ENCODE measurements at places on chromosomes 5 and 9. TPM values are rescaled to one million over a fixed set of nuclear protein-coding genes. Genes with fewer than 3 reads are reported as not detected.

GRCh38 chr5:91176288-91177016, 206.7 kb downstream of the ARRDC3 start:
- no peak for ATAC-seq

DNA sequence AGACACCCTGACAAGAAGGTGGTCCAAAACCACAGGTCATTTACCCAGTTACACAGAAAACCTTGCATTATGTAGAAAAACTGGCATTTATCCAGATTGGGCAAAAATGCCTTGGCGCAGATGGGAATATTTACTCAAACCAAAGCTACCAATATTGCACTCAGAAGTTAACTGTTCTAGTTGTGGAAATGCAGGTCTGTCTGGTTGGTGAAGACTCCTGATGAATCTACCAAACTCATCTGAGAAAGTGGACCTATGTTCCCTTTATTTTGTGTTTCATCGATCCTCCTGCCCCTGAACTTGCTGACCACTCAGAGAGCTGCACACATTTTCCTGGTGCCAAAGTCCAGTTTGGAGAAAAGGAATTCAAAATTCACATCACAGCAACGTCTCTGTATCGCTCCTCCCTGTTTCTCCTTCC, 85.2 kb upstream of the ALDH1A1 start:
- no peak for ATAC-seq

DNA sequence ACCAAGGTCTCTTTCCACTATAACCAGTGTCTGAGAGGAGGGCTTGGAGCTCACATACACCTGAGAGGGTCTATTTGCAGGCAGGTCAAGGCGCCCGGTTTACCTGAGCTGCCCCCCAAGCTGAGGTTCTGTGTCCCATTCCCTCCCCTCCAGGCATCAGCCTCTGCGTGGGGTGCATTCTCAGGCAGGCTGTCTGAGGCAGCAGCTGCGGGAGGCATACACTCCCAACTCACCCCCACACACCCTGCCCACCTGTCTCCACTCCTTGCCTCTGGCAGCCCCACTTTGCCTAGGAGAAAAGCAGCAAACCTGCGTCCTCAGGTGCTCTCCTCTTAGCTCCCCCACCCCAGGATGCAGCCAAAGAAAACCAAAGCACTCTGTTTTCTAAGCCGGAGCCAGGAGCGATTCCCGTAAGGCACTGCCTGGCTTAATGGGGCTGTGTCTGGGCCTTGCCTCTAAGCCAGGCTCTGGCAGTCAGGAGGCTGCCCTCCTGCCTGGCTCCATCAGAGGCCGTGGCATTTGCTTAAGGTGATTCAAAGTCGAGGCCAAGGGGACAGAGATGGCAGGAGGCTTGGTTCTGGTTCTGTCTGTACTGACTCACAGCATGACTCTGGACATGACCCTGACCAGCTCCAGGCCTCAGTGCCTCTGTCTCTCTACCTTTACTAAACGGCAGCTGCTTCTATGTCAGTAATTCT, 139.2 kb upstream of the TRIM32 start:
- ATAC-seq, result peak; percentile 36

DNA sequence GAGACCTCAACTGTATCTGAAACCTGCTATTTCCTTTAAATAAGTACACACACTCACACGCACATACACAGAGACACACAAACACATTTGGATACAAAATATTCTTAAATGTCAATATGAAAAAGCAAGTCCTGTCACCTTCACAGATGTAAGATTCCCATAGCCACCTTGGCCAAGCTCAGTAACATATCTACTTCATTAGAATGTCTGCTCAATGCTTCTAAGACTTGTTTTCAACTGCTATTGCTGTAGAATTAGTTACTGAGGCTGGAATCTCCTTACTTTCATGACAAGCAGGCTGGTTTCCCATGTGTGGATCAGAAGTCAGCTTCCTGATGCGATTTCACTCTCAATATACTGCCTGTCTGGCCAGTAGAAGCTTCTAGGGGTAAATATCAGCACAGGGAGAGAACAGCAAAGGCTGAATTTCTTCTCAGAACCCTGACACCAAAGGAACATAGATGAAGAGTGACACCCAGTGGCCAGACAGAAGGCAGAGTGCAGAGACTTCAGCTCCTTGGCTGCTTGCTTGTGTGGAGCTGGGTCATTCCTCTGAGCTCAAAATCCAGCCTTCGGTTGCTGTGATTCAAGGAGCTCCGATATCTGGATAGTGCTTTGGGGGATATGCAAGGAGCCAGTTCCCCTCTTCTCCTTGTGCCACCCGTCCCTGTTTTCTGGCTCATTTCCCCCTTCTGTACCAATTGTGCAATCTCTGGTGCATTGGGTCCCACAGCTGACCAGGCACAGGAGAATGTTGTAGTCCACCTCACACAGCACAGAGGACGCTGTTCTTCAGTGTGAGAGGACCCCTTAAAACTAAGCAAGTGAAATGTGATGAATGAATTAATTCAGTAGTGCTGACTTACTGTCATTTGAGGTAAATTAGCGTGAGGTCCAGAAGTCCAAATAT, 26.6 kb upstream of the ABLIM3 start:
- ATAC-seq, result peak; percentile 89

DNA sequence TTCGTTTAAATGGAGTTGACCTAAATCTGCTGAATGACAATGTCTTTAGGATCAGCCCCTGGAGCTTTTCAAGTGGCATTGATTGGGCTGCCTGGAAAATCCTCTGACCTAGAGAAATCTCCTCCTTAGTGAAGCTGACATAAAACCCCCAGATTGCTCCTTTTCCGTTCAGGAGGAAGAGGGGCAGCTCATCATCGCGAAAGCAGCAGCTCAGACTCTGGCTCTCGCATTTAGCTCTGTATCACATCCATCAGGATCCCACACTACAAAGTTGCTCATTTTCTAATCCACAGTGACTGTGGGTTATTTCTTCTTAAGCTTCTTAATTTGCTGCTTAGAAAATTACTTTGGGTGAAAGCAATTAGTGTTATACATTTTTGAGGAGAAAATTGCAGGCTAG, 373.7 kb downstream of the ENC1 start:
- ATAC-seq, result no peak

DNA sequence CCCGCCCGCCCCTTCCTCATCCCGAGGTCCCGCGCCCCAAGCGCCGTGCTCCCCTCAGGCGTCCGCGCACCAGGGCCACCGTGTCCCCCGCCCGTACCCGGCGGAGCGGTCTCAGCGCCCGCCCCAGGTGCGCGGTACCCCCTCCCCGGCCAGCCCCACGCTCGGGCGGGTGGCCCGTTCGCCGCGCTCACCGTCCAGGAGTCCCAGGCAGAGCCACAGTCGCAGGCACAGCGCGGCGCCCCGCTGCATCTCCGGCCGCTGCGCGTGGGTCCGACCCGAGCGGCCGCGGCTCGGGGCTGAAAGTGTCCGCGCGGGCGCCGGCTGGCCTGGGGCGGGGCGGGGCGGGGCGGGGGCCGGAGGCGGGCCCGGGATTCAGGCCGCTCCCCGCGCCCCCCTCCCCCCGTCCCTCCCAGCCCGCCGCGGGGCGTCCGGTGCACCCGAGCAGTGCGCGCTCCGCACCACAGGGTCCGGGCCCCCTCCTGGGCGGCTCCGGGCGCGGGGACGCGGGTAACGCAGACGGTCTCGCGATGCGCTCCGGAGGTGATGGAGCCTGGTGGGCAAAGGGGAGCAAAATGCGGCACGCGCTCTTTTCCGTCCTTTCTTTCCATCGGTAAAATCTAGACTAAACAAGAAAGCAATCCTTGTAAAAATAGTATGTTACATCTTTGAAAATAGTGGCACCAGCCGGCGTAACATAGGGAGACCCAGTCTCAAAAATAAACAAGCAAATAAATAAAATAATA, at the start of gene FLT4:
FLT4 (minus strand) TSS at position 304 of the 743 bp plus-strand sequence; CDS start at position 249, 55 bp downstream.
- peak; percentile 12 for ATAC-seq

The PHF24 gene
- 0.48 TPM for total RNA-seq

DNA sequence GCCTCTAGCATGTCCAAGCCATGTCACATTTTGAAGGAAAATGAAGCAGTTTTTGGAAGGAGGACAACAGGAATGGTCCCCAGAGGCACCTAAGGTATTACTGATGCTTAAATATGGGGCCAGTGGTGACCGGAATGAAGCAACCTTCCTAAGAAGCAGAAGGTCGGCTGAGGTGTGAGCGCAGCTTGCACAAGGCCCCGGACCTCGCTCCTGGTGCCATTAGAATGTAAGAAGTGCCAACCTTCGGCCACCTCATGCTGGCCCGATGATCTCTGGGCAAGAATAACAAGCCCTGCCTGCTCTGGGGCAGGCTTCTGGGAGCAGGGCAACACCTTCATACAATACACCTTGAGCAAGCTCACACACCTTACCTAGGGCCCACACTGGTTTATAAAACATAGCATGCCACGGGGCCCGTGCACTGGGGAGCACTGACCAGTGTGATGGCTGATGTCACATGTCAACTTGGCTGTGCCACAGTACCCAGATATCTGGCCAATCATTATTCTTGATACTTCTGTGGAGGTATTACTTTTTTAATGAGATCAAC, 21.9 kb downstream of the SEMA4D start:
- peak; percentile 52 for ATAC-seq

Data from esophagus mucosa (tissue), 1 donor.